ENCODE measurements at places on chromosomes 1 and 21.

GRCh38 chr1:51310871-51311613, 19.3 kb downstream of the TTC39A start:
- DNase-seq, result no peak

DNA sequence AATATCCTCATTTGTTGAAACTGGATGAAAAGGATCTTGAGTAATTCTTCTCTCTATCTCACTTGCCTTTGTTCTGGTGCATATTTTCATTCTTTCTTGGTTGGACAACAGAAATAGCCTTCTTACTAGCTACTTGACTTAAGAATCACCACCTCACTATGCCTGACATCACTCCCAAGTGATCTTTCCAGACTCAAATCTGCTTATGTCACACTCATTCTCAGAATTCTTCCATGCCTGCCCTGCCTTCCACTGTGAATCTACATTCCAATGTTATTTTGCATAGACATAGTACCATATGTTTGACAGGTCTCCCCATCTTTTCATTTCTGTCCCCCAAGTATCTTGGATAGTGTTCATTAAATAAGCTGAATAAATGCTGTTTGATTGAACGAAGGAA, 78.5 kb upstream of the DPYD start:
- no peak for DNase-seq

GRCh38 chr1:3679098-3679555, 26.8 kb downstream of the TP73 start:
- no peak for DNase-seq

- no peak for DNase-seq
These were observed 59.5 kb downstream of the RIPK4 start for GRCh38 chr21:41707231-41707959.

DNA sequence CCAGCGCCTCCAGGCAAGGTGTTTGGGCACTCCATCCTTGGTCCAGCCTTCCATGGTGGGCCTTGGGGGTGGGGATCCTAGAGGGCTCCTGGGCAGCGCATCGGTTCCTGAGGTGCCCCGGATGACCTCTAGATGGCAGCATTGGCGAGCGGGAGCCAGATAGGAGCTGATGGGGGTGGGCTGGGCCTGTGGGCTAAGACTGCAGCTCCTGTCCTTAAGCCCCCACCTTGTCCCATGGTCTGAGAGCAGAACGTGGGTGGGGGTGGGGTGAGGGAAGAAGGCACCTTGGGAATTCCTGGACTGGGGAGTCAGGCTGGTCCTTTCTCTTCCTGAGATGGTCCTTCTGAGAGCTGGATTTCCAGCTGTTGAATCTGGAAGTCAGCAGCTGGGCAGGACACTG, 93.4 kb upstream of the CSF3R start:
- DNase-seq, result no peak
